ENCODE measurements at places on chromosomes 2 and 18.
A peak's percentile ranks its signal among the peaks of the same experiment; 100 is the strongest.

GRCh38 chr2:241730671-241731293 lies 3.6 kb upstream of the D2HGDH start:
- no peak for DNase-seq

DNA sequence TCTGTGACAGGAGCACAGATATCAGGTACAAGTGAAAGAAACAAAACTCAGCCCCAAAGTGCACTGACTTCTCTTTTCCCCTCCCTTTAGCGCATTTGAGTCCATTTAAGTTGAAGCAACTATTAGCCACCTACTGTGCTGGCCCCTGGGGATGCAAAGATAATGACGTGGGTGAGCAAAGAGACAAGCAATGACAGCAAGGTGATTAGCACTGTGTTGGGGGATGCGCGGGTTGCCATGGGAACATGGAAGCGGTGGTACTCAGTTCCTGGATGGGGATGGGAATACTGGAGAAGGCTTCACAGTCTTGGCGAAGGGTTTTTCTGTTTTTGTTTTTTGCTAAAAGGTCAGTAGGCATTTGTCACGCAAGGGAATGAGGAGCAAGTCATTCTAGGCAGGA lies 205.8 kb downstream of the LDLRAD4 start:
- no peak for DNase-seq

DNA sequence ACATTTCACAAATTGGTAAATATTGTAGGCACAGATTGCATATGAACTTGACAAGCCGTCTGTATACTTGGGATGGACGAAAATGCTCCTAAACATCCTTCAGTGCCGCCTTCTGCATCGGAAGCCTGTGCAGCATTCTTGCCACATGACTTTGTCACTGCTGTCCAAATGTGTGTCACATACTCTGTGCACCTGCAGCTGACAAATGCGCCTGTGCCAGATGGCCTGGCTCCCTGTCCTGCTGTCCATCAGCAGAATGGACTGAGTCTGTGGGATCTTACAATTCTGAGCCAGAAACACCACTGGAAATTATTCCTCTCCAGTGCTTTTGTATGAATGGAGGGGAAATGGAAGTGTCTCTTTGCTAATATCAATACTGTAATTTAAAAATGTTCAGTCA lies 89.9 kb downstream of the DCDC2C start:
- no peak for DNase-seq

GRCh38 chr2:241003369-241003768 lies 5.0 kb downstream of the SNED1 start:
- no peak for DNase-seq

DNA sequence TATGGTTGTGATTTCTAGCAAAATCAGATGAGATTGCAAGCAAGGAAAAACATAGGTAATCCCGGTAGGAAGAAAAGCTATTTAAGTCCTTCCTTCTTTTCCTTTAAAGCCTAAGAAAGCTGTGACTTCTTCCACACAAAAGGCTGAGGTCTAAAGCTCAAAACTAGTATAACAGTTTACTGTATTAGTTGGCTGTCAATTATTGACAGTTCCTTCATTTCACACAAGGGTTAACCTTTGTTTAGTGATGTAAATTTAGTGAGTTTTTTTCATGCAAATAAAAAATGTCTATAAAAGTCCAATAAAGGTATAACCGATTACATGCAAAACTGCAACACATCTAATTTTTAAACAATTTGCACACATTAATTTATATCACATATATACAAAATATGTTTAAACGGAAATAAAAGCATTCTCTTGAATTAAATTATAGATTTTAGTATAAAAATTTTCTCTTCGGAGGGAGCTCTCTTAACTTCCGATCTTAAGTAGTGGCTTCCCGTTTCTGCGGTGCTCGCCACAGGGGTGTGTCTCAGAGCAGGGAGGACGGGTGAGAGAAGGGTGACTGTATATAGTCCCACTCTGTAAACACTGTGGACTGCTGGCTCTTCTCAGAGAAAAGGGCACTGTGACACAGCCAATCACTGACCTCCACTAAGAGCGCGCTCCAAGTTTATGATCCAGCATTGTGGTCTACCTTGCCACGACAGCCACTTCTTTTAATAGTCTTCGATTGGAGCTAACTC lies 33.4 kb downstream of the TTR start:
- no peak for DNase-seq

GRCh38 chr2:72136933-72137497 lies 10.6 kb downstream of the CYP26B1 start:
- DNase-seq: no peak

- peak; percentile 59 for DNase-seq
These were observed 4.5 kb downstream of the KIF3C start for GRCh38 chr2:25977768-25978167.

GRCh38 chr2:209367075-209367747 lies 56.6 kb upstream of the MAP2 start:
- peak; percentile 8 for DNase-seq

DNA sequence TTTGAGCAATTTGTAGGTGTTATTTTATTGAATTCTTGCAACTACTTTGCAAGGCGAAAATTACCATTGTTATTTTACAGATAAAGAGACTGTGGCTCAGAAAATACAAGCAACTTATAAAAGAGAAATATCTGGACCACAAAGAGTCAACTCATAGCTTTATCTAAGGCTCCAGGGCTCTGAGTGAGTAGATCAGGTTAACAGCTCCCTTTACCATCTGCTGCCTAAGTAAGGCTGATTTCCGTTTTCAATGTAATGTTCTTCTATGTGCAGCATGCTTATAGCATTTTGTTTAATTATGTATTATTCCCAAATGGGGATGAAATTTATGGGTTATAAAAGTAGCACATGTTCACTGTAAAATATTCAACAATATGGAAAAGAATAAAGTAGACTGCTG lies 299.1 kb upstream of the TNP1 start:
- no peak for DNase-seq

- DNase-seq: no peak
These were observed 232.0 kb upstream of the PARD3B start for GRCh38 chr2:204313256-204313655.

DNA sequence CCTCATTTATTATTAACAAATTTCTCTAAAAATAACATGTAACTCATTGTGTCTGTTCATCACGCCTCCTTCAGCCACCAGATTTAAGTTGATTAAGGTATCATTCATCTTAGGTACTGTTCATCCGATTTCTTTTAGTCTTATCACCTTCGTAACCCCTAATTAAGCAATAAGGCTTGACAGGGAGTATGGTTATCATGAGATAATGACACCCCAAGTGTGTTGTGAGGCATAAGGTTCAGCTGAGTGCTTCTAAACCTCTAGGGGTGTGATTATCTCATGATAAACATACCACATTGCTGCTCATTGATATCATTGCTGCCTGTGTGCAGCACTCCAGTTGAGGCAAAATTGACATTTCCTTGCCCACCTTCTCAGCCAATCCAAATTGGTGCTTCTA lies 158.9 kb upstream of the BOD1L2 start:
- DNase-seq: no peak

DNA sequence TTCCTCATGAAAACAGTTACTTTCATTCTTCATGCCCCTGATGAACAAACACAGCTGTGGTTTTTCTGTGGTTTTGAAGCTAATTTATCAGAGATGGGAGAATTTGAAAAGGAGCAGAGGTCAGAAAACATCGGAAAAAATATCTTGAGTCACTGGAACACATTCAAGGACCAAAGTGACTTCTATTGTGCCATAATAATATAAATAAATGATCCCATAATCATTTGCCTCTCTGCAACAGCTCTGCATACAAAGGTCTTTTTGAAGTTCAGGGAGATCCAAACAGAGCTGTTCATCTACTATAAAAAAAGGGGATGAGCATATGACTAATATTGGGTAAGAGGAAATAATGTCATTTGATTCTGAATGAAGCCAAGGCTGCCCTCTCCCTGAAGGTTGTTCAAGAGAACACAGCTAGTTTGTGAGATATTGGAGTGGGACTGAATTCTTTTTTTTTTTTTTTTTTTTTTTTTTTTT lies 201.3 kb upstream of the GALNT5 start:
- DNase-seq: peak; percentile 48

GRCh38 chr18:25247725-25248124 lies 104.2 kb downstream of the ZNF521 start:
- peak; percentile 89 for DNase-seq

DNA sequence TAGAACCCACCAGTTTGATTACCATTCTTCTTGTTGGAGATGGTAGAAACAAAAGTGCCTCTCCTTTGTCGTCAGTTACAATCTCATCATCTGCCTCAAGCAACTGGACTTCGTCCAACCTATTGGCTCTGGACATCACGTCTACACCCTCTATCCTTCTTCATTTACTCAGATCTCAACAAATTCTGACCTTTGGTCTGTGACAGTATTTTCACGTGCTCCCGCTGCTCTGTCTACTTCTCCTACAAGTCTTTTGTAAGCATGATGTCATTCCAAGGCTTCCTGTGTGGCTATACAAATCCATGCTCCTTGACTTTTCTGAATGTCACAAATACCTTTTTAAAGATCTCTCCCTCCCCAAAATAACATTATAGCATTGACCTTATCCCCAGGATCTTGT lies 43.0 kb upstream of the PID1 start:
- no peak for DNase-seq

- no peak for DNase-seq
These were observed 535.5 kb downstream of the XIRP2 start for GRCh38 chr2:167423731-167424130.

GRCh38 chr2:235610696-235611257 lies 116.9 kb downstream of the AGAP1 start:
- DNase-seq: no peak

DNA sequence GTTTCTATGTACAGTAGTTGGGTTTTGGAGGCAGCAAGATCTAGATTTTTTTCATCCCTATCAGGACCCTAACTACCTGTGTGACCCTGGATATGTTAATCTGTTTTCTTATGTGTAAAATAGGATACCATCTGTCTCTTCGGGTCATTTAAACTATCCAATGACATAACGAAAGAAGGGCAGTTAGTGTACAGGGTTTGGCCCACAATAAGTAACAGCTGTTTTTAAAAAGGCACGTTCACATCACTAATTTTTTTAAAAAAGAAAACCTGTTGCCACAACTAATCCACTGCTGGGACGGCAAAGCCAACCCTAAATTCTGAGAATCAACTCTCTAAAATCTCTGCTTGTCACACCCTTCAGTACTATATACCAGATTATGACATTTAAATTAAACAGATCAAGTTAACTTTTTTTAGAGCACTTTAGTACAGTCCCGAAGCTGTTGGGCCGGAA lies 869 bp downstream of the USP40 start:
- peak; percentile 5 for DNase-seq

- DNase-seq: no peak
These were observed 92.0 kb downstream of the USP40 start for GRCh38 chr2:233474308-233475160.

GRCh38 chr2:84126084-84126483 lies 333.0 kb downstream of the SUCLG1 start:
- no peak for DNase-seq

GRCh38 chr2:38182492-38183003 lies 106.6 kb upstream of the CYP1B1 start:
- no peak for DNase-seq

DNA sequence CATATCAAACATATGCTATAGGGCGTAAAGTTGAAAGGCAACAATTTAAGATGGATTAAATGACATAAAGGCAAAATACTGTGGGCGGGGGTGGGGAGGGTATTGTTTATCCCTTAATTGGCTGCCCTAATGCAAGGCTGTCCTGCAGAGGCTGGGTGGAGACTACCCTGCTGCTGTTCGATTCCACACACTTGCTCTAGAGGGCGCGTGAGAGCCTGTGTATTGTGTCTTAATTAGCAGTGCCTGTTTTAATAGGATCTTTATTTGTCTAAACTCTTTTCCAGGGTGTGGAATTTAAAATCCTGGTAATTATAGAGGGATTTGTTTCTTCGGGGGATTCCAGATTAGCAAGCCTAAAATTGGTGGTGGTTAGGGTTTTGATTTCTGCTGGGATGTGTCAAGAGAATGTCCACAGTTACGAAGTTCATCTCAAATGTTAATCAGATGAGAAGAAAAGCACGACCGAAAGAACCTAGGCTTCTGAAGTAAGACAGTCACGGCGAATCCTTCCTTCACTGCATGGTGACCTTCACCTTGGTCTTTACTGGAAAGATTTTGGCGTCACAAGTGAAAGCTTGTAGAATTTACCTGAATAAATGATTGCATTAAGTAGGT lies 103.5 kb upstream of the MAP3K20 start:
- peak; percentile 48 for DNase-seq

DNA sequence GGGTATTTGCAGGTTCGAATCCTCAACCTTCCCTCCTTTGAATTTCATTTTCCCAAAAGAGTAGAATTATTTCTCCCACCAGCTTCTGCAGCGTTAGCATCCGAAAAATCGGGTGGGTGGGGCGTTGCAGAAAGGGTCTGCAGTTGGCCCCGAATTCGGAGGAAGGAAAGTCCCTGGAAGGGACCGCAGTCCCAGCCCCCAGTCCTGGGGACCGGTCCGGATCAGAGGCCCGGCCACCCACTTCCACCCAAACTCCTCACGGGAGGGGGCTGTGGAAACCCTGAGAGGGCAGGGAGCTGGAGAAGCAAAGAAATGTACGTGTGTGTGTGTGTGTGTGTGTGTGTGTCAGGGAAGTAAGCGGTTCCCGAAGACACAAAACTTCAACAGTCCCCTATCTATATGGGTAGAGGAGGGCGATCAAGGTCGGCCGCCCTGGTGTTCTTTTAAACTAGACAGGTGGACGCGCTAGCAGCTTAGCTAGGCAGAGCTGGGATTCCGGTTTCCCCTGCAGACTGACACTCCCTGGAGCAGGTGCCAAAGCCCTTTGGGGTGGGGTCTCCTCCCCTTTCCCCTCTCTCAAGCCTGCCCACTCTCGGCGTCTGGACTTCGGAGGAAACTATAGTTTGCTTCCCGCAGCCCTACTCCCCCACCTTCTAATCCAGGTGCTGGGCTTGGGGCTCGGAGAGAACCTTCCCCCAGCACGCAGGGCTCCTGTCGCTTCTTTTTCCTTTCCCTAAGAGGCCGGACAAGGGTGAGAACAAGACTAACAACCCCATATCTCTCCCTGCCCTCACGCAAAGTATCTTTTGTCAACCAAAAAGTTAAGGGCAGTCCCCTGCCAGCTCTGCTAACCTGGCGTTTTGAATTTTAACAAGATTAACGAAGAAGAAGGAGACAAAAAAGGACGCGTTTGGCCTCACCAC lies 4.8 kb upstream of the ONECUT2 start:
- no peak for DNase-seq

- DNase-seq: no peak
These were observed 53.2 kb downstream of the VWA3B start for GRCh38 chr2:98140210-98140609.

DNA sequence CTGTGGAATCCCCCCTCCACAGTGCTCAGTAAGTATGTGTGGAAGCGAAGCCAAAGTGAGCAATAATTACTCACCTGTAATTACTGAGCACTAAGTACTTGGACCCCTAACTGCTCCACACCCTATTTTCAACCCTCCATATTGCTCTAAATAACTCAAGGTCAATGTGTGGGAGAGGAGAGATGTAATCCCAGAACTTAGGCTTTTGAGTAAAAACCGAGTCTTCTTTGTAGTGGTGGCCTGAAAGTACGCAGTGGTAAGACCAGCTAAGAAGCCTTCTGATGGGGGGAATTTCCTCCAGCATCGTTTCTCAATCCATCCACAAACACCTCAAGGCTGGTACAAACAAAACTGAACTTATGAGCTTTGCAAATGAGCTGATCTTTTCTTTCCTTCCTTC lies 551.6 kb downstream of the ZEB2 start:
- no peak for DNase-seq
